RPMI7951 (cell line): ENCODE measurements at places on chromosomes 11 and 22.

GRCh38 chr11:129846508-129847335, 31.1 kb downstream of the TMEM45B start:
- DNase-seq = peak; percentile 95

DNA sequence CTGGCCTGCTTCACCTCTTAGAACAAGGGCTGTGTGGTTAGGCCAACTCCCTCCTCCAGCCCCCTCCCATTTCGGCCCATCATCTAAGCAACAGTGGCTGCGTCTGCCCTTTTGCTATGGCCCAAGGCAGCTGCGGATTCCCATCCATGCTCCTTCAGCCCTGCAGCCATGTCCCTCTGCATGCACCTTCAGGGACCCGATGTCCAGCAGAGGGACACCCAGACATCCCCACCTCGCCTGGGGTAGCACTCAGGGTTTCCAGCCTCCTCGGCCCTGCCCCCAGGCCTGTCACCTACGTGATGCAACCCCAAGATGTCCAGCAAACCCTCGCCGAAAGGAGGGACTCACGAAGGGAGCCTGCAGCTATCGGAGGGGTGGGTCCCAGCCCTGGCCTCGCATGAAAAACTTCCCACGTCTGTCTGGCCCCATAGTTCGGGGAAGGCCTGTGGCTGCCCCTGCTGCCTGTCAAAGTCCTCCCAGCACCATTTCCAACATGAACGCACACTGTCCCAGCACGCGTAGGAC, 194.4 kb downstream of the CTTN start:
- DNase-seq = no peak

GRCh38 chr22:50244420-50245213, at the start of gene TUBGCP6:
Gene TUBGCP6, minus strand, starts transcription at chr22:50245023. Its CDS starts 564 bp downstream, at chr22:50244459.
- peak; percentile 89 for DNase-seq

DNA sequence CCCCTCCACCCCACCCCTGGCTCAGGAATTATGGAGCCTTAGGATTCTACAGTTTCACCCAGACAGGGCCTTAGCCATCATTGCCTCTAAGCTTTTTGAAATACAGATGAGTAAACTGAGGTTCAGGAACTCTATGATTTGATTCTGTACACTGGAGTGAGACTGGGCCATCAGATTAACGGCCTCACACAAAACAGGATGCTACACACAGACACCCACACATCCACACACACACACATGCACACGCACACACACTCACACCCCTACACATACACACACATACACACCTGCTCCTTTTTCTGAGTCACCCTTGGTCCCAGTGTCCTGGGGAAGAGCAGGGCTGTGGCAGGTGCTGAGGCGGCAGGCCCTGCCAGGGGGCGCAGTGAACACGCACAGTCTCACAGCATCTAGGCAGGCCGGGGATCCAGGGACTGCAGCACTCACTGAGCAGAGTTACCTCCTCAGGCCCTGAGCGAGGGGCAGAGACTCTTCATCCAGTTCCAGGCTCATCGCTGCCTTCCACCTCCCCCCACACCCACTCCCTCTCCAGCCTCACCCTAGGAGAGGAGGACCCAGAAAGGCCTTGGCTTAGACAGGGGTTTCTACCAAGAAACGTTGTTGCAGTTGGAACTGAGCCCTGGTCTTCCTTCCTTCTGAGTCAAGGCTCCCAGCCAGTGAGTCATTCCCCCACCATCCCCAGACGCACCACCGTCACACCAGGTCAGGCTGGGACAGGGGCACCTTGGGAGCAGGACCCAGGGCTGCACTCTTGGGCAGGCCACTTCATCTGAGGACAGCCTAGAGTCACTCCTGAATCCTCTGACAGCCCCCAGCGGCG, 89.8 kb upstream of the PARVA start:
- peak; percentile 94 for DNase-seq

DNA sequence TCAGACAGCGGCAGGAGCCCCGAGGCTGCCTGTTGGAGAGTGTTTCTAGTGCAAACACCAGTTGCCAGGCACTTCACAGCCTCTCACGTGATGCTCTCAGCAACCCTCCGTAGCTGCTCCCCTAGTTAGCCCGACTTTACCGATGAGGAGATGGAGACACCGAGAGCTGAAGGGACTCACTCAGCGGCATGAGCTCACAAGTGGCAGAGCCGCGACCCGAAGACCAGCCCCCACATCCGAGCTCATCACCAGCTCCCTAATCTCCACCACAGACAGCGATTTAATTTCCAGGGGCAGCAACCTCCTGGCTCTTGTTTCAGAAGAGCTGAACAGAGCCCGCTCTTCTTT, 28.7 kb upstream of the RTL6 start:
- peak; percentile 41 for DNase-seq

GRCh38 chr11:132140056-132140455, 769.6 kb downstream of the NTM start:
- DNase-seq = no peak

GRCh38 chr11:35253237-35253636, 114.3 kb downstream of the CD44 start:
- no peak for DNase-seq

DNA sequence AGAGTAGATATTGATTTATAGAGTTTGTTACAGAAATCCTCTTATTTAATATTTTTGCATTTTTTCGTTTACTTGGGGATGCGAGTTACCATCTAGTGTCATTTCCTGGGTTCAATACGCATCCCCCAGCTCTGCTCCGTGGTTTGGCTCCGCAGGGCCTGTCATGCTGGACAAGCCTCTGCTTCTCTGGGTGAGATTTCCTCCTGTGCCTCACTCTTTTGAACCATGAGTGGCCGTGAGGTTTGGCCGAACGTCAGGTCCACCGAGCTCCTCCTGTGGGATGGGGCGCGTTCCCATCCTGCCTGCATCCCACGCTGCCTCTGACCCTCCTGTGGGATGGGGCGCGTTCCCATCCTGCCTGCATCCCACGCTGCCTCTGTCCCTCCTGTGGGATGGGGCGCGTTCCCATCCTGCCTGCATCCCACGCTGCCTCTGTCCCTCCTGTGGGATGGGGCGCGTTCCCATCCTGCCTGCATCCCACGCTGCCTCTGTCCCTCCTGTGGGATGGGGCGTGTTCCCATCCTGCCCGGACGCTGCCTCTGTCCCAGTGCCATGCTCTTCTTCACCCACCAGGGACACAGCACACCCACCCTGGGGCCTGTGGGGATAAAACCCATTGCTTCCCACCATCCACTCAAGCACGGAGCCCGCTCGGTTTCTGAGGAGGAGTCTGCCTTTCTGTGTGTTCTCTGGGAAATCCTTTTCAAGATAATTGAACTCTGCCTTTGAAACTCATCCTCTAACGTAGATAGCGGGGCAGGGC, 506.8 kb downstream of the BRD1 start:
- DNase-seq = no peak

- no peak for DNase-seq
These were observed 165.0 kb upstream of the TRPC6 start for GRCh38 chr11:101748572-101749344.

GRCh38 chr22:33028234-33028633, 29.9 kb downstream of the SYN3 start:
- no peak for DNase-seq

- no peak for DNase-seq
These were observed 44.4 kb upstream of the CARD18 start for GRCh38 chr11:105183987-105184386.

GRCh38 chr11:32231909-32232493, 141.1 kb downstream of the RCN1 start:
- DNase-seq = peak; percentile 10

- DNase-seq = no peak
These were observed 8.5 kb upstream of the DMC1 start for GRCh38 chr22:38578505-38578904.

- DNase-seq = no peak
These were observed 5.0 kb upstream of the RASL10A start for GRCh38 chr22:29320546-29320945.

- DNase-seq = no peak
These were observed 109.7 kb upstream of the CTSC start for GRCh38 chr11:88447281-88447680.

DNA sequence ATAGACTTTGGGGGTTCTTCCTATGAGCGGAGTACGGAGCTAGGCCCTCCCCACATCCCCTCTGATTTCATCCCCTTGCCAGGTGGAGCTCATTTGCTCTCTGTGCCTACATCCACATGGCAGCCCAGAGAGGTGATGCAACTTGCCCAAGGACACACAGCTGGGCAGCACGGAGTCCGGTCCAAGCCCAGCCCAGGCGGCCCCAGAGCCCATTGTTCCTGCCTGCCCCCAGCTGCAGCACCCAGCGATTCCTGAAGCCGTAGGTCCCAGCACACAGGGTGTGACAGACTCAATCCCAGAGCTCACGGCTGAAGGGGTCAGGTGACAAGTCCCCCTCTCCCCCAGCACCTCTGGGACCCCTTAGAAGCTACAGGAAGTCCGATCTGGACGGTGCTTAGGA, 22.2 kb upstream of the RFPL3 start:
- no peak for DNase-seq

DNA sequence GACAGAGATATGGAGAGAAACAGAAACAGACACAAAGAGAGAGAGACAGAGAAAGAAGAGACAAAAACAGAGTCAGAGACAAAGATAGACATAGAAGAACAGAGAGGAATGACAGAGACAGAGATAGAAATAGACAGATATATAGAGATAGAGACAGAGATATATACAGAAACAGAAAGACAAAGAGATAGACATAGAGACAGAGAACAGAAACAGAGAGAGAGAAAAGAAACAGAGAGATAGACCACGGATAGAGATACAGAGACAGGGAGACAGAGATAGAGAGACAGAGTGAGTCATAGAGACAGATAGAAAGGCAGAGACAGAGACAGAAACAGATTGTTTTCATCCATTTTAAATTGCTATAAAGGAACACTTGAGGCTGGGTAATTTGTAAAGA, 12.3 kb upstream of the MPEG1 start:
- DNase-seq = no peak

DNA sequence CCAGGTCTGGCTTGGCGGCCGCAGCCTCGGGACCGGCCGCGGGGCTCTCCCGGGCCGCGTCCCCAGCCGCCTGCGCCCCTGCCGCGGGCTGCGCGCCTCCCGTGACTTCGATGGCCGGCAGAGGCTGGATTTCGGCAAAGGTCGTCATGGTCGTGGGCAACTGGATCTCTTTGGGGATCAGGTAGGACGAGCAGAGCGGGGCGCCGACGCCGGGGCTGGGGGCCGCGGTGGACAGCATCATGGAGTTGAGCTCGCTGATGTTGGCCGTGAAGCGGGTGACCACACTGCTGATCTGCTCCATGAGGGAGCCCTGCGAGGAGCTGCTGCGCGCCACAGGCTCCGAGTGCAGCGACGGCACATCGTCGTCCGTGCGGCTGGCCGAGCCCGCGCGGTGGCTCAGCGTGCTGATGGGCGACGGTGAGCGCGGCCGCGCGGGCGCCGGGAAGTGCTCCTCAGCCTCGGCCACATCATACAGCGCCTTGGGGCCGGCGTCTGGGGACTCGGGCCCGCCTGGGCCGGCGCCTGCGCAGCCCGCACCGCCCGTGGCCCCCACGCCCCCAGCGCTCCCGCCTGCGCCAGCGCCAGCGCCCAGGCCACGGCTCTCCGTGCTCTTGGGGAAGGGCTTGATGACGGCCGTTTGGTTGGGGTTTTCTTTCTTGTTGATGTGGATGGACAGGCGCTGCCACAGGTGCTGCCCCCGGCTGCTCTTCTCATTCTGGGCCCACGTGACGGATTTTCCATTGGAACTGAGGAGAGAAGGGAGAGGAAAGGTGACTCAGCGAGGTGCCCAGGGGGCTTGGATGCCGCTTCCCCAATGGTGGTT, 171.4 kb upstream of the CTSC start:
- DNase-seq = peak; percentile 35

DNA sequence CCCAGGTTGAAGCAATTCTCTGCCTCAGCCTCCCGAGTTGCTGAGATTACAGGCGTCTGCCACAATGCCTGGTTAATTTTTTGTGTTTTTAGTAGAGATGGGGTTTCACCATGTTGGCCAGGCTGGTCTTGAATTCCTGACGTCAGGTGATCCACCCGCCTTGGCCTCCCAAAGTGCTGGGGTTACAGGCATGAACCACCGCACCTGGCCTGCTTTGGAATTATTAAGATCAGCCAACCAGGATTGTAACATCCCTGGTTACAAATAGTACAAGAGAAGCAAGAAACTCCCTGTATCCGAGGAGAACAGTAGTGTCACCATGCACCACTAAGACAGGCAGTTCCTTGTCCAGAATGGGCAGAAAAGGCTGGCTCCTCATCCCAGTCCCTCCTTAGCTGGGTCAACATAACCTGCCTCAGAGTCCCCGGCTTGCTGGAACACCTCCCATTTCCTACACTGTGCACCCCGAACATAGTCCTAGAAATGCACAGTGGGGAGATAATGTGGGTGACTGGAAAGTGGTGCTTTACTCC, 77.2 kb upstream of the INCENP start:
- no peak for DNase-seq

GRCh38 chr11:123641495-123641840, 13.0 kb downstream of the SCN3B start:
- DNase-seq = no peak

- DNase-seq = peak; percentile 20
These were observed 84.9 kb upstream of the RAB1B start for GRCh38 chr11:66183494-66184048.

- DNase-seq = no peak
These were observed 11.1 kb downstream of the GGT5 start for GRCh38 chr22:24233816-24234215.

DNA sequence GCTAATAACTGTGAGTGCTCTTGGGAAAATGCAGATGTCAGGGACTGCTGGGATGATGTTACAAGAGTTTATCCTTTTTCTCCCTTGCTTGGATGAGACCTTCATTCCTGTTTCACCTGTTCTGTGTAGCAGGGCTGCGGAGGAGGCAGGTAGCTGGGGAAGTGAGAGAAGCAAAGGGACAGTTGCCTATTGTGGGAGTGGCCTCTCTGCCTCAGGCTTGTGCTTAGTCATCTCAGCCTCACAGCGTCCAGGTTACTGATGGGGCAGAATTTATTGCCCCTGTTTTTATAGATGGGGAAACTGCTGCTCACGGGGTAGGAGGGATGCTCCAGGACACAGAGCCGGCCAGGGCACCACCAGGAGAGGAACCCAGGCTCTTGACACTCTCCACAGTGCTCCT, 1.7 kb downstream of the STX3 start:
- peak; percentile 37 for DNase-seq

GRCh38 chr22:46714550-46714949, 23.5 kb downstream of the CERK start:
- no peak for DNase-seq

- no peak for DNase-seq
These were observed 20.6 kb downstream of the PIWIL3 start for GRCh38 chr22:24753914-24754313.
